Stimulated activated CD8-positive, alpha-beta memory T cell treated with anti-CD3 and anti-CD28 coated beads, Interleukin-2, amount 100 ng/mL, for 48 hours (primary cell): ENCODE measurements at places on chromosomes 4 and X.

GRCh38 chr4:113446019-113446418, 315.5 kb downstream of the CAMK2D start:
- no peak for DNase-seq

DNA sequence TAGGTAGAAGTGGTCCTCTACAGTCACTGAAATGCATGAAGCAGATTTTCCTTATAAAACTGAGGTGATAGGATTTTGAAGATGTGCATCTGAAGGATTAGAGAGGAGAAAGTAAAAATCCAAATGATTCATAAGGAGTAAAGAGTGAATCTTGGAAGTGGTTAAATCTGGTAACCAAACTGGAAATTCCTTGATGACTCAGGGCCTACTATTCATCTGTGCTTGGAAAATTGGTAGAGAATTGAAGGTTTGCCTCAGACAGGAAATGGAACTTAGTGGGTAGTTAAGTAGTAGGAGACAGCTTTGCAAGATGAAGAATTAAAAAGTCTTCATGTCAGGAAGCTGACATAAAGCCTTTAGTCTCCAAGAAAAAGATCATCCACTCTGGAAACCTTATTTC, 368.9 kb upstream of the CTSO start:
- no peak for DNase-seq

GRCh38 chrX:39682778-39683177, 415.0 kb downstream of the BCOR start:
- DNase-seq, result no peak

DNA sequence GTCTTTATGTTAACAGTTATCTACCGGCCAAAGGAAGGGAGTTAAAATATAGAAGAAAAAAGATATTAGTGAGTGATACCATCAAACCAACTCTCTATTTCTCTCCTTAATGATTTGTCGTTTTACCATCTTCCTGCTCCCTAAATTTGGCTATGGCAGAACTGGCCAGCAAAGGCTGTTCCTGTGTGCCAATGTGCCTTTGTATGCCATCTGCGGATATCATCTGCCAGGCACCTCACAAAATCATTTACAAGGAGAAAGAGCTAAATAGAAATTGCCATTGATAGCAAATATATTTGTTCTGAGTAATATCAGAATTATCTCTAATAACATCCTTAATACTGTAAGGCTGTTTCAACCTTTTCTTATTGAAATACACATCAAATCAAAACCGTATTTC, 22.4 kb downstream of the GPM6A start:
- DNase-seq, result no peak

DNA sequence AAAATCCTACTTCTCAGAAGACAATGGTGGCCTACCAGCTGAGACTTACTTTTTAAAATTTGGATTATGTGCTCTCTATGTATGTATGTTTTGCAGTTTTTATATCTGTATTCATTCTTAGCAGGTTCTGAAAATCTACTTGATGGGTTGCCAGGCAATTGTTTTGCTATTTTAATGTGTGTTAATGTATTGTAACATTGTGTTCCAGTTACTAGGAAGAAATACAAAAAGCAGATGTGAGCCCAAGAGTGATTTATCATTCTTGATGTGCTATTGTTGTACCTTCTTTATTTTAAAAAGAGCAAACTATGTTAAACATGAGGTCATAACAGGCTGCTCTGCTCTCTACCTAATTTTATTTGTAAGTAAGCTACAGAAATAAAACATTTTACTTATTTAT, 81.9 kb downstream of the REPS2 start:
- no peak for DNase-seq

DNA sequence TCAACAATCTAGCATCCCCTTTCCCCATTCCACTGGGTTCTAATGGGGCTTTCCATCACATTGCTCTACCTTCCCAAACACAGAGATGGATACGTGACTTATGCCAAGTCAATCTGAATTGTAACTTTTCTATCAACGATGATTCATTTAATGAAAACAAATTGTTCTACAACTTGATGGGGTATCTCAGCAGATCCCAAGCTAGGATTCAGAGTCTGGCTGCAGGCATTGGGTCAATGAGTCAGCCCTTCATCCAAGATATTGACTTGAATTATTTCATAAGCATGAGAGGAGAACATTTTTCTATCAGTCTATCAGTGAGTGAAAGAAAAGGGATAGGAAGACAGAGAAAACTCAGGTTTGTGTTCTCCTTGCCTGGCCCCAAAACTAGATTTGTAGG, 15.0 kb upstream of the HPGDS start:
- no peak for DNase-seq

- no peak for DNase-seq
Measured at GRCh38 chr4:22410645-22411247, 105.1 kb downstream of the ADGRA3 start.

DNA sequence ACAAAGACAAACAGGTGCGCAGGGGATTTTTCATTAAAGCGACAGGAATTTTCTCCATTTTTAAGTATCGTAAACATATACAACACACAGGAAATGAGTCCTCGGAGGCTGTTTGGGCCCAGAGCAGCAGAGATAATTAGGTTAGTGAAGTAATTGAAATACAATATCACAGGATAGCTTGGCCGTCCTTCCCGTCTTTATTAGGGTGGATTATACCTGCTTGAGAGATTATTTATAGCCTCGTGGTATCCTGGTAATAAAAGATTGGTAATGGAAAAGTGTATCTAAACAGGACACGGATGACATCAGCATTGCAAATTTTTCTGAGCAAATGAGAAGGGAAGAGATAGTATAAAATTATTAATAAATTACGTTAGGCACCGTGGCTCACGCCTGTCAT, 68.2 kb downstream of the CRLF2 start:
- DNase-seq, result no peak

DNA sequence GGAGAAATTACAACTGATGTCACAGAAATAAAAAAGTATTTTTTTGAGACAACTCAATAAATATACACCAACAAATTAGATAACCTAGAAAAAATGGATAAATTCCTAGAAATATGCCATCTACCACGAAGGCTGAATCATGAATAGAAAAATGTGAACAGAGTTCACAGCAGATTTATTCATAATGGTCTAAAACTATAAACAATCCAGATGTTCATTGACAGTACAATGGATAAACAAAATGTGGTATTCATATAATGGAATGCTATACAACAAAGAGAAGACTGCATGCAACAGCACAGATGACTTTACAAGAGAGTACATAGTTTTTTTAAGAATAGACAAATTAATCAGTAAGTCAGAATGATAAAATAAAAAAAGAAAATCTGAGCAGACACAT, 55.2 kb downstream of the CLOCK start:
- DNase-seq, result no peak
